ENCODE measurements at places on chromosomes 5 and 9. TPM values are rescaled to one million over a fixed set of nuclear protein-coding genes. Genes with fewer than 3 reads are reported as not detected.

RAPGEF1 gene
- 58.1 TPM for total RNA-seq

ASS1 gene
- total RNA-seq, result 74.5 TPM

FOXD4L6 gene
- not detected for total RNA-seq

CSF1R gene
- 21.6 TPM for total RNA-seq

PDLIM4 gene
- 49.6 TPM for total RNA-seq

KCNV2 gene
- total RNA-seq, result not detected

CAPSL gene
- total RNA-seq, result not detected

CXCL14 gene
- 71.1 TPM for total RNA-seq

SPINK4 gene
- not detected for total RNA-seq

GRCh38 chr9:16421532-16421931 is 448.9 kb downstream of the BNC2 start:
- DNase-seq, result peak; percentile 47

DNA sequence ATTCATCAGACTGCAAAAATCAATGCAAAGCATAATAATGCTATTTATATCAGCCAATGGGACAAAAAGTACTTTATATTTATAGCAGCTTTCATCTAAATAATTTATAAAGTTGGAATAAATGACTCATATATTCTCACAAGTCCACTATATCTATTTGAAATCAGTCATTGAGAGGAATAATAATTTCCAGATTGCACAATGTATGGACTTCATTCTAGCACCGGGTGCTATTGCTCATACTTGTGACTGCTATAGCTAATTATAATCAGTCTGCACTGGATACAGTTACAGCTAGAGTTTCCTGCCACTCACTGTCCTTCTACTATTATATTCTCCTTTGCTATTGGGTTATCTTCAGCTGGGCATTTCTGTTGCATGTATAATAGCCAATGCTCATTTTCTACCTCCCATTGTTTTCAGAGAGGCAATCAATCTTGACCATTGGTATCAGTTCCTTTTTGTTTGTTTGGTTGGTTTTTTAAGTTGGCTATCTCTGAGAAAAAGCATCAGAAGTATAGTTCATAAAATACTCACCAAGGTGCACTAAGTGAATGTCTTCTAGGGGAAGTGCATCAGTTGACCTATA is 1.9 kb downstream of the CDH18 start:
- no peak for DNase-seq

GRCh38 chr9:5949103-5949699 is 58.5 kb downstream of the MLANA start:
- DNase-seq, result peak; percentile 2

GRCh38 chr5:169649486-169649885 is 12.4 kb downstream of the DOCK2 start:
- no peak for DNase-seq

DNA sequence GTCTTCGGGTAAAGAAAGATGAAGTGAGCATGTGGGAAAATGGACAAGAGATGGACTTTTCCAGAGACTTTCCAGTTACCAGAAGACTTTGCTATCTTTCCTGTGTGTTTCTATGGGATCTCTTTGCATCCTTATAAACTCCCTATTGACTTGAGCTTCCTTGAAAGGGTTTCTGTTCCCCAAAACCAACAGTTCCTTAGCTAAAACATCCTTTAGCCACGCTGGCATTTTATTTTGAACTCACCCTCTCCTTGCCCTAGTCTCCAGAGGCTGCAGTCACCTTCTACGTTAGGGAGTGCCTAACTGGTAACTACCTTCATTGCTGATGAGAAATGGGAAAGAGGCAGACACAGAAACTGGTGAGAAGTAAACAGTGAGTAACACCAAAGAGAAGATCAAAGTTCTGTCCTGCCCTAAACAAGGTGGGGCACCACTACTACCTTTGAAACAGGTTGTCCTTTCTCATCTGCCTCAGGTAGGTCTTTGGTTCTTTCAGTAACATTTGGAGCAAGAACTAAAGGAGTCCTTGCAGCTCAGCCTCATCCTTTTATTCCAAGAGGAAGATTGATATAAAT is 402.9 kb downstream of the ENC1 start:
- no peak for DNase-seq

DNA sequence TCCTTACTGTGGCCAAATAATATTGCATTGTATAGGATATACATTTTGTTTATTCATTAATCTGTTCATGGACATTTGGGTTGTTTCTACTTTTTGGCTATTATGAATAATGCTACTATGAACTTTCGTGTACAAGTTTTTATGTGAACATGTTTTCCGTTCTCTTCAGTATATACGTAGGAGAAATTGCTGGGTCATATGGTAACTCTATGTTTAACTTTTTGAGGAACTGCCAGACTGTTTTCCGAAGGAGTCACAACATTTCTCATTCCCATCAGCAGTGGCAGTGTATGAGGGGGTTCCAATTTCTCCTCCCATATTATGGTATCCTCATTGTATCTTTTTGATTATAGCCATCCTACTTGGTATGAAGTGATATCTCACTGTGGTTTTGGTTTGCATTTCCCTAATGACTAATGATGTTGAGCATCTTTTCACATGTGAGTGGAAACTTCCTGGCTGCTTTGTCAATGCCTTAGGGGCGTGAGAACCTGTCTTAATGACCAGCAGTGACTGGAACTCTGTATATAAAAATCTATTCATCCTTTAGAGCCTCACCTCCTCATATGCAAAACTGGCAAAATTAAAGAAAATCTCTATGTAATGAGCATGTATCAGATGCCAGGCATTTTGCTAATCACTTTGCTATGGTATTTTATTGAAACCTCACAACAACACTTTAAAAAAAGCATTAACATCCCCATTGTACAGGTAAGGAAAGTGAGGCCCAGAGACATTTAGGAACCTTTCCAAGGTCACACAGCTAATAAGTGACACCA is 47.8 kb upstream of the TGFBR1 start:
- no peak for DNase-seq

DNA sequence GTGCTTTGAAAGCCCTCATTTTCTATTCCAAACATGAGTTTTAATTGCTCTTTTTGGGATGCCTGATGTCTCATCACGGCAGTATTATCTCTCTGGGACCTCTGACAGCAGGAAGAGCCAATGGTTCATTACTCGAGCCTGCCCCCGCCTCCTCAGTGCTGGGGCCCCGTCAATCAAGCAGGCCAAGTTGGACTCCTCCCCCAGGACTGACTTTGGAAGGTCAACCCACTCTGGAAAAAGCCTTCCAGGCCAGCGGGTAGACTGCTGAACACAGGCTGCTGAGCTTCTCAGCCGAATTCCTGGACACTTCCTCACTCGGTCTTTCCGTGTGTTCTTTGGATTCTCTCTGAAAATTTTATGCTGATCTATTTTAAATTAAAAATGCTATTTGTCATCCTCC is 9.5 kb upstream of the BARHL1 start:
- DNase-seq, result no peak

DNA sequence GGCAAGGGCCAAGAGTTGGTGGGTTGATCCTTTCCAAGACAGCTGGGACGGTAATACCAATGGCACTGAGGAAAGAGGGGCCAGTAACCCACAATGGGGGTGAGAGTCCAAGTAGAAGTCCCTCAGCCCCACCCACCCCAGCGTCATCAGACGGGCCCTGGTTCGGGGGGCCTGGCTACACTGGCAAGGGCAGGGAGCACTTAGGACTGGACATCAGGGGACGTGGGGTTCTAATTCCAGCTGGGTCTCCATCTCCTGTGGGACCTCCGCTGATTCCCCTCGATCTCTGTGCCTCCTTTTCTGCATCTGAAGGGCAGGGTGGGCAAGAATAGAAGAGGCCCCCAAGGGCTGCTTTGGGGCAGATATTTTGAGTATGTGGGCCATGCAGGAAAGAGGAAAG is 53.5 kb upstream of the FCN1 start:
- DNase-seq, result no peak

DNA sequence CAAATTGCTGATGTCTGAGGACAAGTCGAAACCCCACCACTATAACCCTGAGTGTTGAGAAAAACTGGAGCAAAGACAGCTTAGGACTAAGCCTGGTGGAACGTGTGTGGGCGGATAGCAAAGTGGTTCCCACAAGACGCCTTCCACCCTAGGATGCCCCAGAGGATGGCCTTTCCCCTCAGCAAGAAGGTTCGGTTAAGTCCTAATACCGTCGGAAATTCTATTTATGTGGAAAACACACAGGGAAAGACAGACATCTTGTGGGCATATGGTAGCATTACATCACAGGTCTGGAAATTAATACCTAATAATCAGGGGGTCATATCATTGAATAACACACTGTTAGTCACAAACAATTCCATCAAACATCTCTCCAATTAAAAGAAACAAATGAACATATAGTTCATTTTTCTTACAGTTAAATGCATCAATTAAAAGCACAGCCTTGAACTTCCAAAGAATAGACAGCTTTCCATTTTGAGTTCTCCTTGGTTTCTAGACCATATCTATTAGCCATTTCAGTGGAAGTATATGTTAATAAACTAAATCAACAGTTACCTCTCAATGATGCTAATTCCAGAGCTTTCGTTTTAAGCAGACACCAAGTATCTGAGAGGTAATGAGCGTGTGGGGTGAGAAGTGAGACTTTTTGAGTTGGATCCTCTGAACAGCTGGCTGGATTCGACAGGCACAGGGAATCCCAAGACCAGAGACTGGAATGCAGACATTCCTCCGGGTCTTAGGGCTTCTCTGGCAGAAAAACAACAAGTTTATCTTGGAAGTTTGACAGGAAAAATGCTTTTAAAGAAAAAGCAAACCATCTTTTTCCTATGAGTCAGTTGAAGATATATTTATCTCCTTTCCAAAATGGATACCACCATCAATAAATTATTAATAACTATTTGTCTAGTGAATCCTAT is 2.9 kb upstream of the ICE1 start:
- peak; percentile 73 for DNase-seq

- peak; percentile 69 for DNase-seq
These were observed 616 bp downstream of the RNF130 start for GRCh38 chr5:180070756-180071530.

DNA sequence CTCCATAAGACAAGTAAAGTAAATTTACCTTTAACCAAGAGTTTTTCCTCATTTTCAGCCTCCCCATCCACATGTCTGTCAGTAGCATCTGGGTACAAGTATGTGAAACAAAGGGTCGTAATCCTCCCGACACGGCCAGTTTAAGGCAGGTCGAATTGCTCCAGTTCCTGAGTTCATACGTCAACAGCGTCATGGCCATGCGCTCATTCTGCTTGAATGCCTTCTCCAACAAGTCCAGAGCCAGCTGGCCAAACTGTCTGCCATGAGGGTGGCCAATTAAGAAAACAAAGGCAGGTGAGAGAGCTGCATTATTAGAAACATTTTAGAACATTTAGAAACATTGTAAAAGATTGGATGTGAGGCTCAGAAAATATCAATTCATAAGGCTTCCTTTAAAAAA is 87.5 kb downstream of the TRPM6 start:
- DNase-seq, result no peak

DNA sequence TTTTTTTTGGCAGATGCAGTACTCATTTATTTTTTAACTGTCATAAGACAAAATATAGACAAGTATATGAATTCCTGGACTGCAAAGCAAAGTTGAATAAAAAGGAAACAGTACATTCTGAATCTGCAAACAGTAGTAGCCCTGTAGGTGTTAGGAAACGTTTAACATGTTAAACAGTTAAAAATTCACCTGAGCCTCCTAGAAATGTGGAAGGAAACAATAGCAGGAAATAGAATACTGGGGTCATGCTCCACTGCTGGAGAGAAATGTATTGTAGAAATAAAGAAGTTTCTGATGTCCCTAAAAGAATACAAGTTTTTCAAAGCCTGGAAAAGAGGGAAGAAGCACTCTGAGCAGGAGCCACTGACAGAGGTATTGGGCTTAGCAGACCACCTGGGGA is 866.0 kb downstream of the PTPRD start:
- no peak for DNase-seq

DNA sequence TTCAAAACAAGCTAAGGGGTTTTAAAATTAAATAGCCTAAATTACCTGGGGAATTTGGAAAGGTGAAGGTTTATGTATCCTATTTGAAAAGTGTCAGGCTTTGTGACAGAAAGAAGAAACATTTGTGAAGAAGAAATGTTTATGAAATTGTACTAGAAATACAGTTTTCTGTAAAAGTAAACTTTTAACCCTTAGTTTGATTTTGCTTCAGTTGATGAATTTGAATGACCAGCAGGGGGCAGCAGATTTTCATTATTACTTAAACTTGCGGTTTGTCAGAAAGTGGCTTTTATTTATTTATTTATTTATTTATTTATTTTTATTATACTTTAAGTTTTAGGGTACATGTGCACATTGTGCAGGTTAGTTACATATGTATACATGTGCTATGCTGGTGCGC is 58.1 kb downstream of the NNT start:
- peak; percentile 66 for DNase-seq

- peak; percentile 31 for DNase-seq
These were observed 64.9 kb downstream of the SIL1 start for GRCh38 chr5:139133282-139133681.

- DNase-seq, result no peak
These were observed 135.4 kb upstream of the RGMB start for GRCh38 chr5:98638111-98638510.

DNA sequence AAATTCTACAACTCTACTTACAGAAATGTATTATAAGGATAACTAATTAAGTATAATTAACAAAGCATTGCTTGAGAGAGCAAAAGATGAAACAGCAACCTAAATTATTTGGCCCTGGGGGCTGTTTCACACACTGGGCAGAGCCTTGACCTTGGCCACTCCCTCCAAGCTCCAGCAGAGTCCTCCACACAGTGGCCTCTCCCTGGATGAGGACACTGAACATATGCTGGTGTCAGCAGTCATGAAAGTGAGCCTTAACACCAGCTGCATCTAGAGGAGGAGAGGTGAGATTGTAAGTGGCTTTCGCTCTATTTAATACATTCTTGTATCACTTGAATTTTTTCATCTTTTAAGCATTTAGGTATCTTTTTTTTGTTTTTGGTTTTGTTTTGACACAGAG is 23.3 kb upstream of the ZDHHC12 start:
- DNase-seq, result peak; percentile 52
